ENCODE measurements at places on chromosomes 5 and 9.

GRCh38 chr5:174272671-174273070 lies 227.2 kb downstream of the NSG2 start:
- no peak for DNase-seq

GRCh38 chr9:124779368-124780059 lies 2.6 kb downstream of the OLFML2A start:
- no peak for DNase-seq

GRCh38 chr9:123373946-123374345 lies 17.9 kb downstream of the CRB2 start:
- no peak for DNase-seq

DNA sequence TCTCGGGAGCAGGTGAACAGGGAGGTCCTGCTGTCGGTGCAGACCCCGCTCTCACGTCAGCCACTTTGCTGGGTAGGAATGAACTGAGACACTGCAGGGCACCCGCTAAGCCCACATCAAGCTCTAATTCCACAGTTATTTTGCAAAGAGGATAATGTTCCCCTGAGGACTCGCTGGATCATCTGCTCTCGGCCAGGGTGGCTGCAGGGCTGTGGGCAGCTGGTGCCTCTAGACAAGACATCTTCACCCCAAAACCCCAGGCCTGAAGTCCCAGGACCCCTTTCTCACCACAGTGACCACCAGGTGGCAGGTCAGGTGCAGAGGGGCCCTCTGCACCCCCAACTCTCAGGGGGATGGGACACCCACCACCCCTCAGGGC lies 135.1 kb upstream of the PPP1R26 start:
- no peak for DNase-seq

DNA sequence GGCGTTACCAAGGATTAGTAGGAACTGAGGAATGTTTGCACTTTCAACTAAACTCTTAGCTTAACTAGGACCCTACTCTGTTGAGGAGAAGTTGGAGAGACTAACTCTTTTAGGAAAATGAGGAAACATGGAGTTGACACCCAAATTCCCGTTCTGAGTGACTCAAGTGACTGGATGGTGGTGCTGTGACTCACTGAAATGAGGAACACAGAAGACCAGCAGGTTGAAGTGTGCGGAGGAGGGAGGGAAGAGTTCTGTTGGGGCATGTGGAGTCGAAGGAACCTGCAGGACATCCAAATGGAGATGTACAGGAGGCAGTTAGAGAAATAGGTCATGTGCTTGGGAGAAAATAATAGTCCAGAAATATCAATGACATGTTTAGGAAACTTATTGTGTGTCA lies 8.2 kb downstream of the HEXB start:
- no peak for DNase-seq

DNA sequence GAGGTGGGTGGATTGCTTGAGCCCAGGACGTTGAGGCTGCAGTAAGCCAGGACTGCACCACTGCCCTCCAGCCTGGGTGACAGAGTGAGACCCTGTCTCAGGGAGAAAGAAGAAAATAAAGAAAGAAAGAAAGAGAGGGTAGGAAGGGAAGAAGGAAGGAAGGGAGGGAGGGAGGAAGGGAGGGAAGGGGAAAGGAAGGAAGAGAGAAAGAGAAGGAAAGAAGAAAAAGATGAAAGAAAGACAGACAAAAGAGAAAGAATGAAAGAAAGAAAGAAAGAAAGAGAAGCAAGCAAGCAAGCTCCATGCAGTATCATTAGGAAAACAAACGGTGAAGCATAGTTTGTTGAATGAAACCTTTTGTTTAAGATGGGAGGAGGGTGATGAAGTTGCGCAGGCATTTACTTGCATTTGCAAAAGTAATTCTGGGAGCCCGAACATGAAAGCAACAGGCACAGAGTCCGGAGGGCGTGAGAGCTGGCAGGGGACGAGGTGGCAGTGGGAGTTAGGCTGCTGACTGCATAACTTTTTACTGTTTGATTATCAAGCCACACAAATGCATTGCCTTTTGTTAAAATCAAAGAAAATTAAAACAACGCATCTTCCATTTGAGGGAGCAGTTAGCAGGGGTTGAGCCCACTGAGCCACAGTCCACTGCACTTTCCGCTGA lies 26.0 kb upstream of the CEP72 start:
- no peak for DNase-seq

DNA sequence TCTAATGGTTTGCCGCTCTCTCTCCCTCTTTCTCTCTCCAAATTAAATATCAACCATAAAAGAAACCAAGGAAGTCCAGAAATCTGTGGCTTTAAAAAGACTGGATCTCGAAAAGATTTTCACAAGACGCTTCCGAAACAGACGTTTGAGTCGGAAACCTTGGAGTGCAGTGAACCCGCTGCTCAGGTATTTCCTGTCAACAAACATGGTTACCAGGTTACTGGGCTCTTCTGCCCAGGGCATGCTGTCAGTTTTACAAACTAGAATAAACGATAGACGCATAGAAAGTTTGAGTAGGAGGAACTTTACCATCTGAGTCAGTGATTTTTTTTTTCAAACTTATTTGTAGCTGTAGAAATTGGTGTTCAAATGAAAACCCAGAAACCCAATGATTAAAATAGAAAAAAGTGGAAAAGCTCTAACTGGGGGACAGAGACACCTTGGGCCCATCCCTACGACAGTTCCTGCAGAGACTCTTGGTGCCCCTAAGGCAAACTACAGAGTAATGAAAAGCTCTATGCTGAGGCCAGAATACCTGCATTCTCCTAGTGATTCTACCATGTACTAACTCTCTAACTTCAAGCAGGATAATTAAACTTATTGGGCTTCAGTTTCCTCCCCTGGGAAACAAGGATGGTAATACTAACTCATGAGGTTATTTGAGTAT lies 90.0 kb downstream of the DOCK8 start:
- DNase-seq = no peak

- DNase-seq = no peak
Observed at GRCh38 chr5:120140501-120140900, 323.6 kb upstream of the PRR16 start.

DNA sequence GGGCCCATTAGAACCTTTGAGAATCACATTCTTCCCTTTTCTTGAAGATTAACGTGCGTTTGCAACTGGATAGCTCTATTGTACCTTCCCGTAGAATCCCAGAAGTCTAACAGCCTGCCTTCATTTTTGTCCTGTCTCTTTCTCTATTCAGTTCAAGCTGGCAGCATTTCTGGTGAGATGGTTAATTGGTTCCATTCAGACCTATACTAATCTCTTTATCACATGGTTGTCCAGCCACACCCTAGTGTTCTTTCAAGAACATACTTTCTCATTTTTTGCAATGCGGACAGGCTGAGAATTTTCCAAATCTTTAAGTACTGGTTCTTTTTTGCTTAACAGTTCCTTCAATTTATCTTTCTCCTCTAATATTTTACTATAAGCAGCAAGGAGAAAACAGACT lies 26.0 kb downstream of the NUTM2F start:
- no peak for DNase-seq

DNA sequence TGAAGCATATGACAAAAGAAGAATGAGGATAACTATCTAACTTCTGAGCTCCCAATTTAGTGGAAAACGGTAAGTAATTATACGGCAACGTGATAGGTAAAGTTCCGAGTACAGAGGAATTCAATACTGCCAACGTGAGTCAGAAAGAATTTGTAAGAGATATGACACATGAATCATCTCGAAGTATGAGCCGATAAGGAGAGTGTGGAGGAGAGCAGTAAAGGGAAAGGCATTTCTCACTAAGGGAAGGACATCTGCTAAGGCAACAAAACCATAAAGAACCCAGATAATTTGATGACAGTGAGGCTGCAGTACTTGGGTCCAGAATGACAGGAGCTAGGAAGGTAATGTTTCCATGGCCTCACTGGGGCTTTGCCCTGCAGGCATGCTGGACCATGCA lies 11.0 kb downstream of the MPDZ start:
- no peak for DNase-seq

GRCh38 chr5:132489871-132490483 lies 596 bp downstream of the IRF1 start:
- DNase-seq = peak; percentile 53

DNA sequence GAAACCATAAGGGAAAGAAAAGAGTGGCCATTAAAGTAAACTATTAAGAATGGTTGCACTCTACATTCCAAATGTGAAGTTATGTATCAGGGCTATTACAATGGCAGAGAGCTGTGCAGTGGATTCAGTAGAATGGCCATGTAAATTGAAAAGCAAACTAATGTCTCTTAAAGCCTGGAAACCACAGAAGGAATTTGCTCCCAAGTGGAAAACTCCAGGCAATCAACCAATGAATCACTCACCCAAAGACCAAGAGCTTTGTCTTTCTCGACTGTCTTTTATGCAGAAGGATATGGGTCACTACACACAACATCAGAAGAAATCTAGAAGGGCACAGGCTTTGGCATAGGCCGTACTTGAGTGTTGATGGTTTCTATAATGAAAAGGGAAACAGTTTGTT lies 114.9 kb downstream of the TLE1 start:
- DNase-seq = no peak

GRCh38 chr9:83013867-83014605 lies 48.9 kb downstream of the RASEF start:
- DNase-seq = no peak

- no peak for DNase-seq
Observed at GRCh38 chr5:74141053-74141452, 499.5 kb downstream of the ENC1 start.

- no peak for DNase-seq
Observed at GRCh38 chr9:8637626-8638025, 838.0 kb upstream of the DMAC1 start.

GRCh38 chr5:123156577-123157296 lies 67.7 kb downstream of the PRDM6 start:
- DNase-seq = no peak

DNA sequence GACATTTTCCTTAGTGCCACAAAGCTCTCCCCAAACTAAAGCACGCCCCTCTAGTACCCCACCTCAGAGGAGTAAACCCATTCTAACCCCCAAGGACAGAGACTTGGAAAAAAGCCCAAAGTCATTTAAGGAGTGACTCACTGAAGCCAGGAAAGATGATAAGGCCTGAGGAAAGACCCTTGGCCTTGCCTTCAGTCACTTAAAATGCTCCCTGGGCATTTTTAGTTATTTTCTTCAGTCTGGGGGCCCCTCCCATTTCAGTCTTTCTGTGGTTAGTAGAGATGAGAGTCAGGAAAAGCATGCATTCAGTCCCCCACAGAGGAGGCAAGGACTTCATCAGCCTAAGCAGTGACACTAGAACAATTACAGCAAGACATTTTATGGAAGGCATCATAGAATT lies 13.7 kb upstream of the TLX3 start:
- no peak for DNase-seq

- DNase-seq = no peak
Observed at GRCh38 chr9:103014242-103014641, 19.1 kb downstream of the CYLC2 start.

DNA sequence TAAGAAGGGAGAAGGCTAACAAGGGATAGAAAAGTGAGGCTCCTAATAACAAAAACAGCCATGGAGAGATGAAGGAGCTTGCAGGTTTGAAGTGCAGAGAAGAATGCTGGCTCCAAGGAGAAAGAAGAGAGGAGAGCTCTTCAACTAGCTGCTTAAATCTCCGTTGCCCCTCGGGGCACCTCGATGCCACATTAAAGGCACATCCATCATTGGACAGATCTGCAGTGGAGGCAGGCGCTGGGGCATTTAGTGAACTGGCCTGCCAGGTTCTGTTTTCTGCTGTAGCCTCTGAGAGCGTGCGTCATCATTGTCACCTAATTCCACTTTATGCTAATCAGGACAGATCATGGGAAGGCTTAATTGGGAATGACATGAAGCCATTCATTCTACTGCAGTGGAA lies 1426.2 kb upstream of the WWC1 start:
- DNase-seq = no peak

GRCh38 chr9:114722937-114723620 lies 41.1 kb upstream of the TEX48 start:
- DNase-seq = no peak

- no peak for DNase-seq
Observed at GRCh38 chr5:34517249-34517648, 138.9 kb upstream of the RAI14 start.

DNA sequence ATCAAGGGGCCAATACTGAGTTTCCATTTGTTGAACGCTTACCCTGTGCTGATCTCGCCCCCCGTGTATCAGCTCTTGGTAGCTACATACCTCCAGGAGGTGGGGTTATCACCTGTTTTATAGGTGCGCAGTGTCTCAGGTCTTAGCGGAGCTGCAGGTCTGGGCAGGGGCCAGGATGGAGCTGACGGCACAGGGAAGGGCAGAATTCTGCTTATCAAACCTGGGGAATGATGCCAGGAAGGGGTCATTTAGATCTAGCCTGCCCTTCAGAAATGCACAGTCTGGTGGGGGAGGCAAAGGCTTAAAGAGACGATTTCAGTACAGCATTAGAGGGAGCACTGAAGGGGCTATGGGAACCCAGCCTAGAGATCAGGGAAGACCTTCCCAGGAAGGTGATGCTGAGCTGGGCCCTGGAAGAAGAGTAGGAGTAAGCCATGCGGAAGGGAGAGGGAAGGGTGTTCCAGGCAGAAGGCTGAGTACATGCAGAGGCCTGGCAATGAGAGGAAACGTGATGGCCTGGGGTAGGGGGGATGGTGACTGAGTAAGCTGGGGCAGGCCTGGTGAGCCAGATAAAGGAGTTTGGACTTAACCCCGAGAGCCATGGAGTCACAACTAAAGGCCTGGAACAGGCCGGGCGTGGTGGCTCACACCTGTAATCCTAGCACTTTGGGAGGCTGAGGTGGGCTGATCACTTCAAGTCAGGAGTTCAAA lies 31.5 kb downstream of the OLFML2A start:
- DNase-seq = no peak

GRCh38 chr5:151104795-151105194 lies 24.0 kb upstream of the TNIP1 start:
- no peak for DNase-seq

DNA sequence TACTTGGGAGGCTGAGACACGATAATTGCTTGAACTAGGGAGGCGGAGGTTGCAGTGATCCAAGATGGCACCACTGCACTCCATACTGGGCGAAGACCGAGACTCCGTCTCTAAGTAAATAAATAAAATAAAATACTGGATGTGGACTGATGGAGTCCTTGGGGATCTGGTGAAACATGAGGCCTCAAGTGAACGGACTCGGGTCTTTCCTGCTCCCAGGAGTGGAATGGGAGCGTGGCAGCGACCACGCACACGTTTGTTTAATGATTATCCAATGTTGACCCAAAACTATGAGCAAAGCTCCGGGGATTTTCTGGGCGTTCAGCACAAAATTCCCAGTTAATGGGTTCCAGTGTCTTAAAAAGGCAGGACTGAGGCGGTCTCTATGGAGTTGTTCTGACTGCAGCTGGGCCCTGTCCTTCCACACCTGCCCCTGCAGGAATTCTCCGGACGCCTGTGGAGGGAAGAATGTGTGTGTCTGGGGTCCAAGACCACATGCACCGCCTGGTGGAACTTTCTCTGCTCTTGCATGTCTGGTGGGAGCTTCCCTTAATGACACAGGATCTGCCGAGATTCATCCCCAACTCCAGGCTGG lies 26.6 kb downstream of the NEK6 start:
- no peak for DNase-seq

DNA sequence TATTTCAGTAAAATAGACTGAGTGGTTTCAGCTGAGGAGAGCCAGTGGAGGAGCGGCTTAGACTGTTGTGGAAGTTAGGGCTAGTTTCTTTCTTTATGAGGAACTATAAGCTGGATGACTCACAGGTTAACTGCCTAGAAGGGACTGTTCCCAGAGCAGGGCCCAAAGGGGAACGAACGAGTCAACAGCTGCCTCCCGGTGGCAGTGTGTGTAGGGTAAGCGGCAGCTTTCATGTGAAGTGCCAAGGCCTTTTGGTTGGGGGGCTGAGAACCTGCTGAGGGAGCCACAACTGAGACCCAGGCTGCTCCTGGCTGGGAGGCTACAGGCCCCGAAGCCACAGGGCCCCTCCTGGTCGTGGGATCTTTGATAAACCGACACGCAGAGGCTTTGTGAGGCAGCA lies 7.0 kb downstream of the SQSTM1 start:
- DNase-seq = no peak

- no peak for DNase-seq
Observed at GRCh38 chr5:158234323-158235158, 375.6 kb upstream of the CLINT1 start.
